ENCODE measurements at places on chromosomes 1 and 21.

- no peak for DNase-seq
These were observed 2.0 kb downstream of the XKR8 start for GRCh38 chr1:27961646-27962221.

- no peak for DNase-seq
These were observed 2.3 kb upstream of the CTNNBIP1 start for GRCh38 chr1:9912264-9912936.

- DNase-seq = no peak
These were observed 8.8 kb upstream of the RNPC3 start for GRCh38 chr1:103516693-103517092.

DNA sequence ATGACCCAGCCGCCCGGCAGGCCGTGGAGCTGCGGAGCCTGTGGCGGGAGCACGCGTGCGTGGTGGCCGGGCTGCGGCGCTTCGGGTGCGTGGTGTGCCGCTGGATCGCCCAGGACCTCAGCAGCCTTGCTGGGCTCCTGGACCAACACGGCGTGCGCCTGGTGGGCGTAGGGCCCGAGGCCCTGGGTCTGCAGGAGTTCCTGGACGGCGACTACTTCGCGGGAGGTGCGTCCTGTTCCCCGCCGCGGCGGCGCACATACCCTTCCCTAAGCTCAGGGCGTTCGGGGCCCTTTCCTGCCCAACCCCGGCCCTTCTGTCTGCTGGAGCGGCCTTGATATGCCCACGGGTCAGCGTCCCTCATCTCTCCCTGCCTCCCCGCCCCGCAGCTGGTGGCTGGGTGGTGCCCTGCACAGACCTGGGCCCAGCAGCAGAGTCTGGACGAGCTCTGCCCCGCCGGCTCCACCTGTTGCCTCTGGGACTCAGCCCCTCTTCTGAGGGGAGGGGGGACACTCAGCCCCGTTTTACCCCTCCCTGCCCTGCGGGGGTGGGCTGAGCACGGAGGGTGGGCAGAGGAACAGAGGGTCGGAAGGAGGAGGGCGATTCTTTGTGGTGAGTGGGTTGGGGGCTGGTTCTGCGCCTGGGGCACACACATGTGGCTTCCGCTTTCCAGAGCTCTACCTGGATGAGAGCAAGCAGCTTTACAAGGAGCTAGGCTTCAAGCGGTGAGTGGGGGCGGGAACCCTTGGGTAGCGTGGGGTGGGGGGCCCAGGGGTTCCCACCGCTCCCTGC lies 688 bp downstream of the PRXL2B start:
- DNase-seq = no peak

DNA sequence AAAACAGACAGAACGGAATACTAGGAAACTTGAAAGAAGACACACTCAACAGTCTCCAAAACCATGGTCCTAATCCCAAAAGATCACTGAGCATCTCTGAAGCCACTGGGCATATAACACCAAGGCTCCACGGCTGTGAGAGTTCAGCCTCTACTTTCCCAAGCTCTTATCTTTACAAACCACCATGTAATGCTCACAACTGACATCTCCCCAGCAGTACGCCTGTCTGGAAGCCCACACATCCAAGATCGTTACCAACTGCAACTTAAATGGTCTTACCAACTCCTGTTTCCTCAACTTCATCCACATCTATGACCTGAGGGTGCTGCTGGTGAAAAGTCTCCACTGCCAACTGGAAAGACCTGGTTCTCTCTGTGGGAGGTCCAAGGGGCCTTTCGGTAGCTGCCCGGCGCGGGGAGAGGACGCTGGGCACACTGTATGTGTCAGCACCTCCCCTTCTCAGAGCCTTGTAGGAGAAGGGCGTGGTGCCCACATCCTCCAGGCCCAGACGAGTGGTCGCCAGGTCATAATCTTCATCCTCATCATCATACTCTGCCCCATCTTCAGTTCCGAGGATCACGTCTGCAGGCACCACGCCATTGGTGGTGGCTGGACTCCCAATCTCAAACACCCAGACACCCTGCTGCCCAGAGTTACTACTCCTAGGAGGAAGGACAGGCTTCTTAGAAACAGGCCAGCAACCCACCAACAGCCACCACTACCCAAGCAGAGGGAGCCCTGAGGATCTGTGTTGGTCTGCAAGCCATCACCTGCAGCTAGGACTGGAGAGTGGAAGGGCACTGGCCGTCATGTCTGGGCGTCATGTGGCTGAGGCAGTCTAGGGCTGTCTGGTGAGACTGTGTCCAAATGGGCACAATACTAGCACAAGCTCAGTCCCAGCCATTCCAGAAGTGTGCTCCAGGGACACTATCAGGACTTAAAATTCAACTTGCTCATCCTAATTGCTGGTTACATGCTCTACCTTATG lies 23.0 kb downstream of the NID1 start:
- no peak for DNase-seq

GRCh38 chr1:6783936-6784559 lies 1.2 kb upstream of the CAMTA1 start:
- DNase-seq = no peak

- DNase-seq = no peak
These were observed 64.0 kb downstream of the RGS7 start for GRCh38 chr1:241292973-241293372.

DNA sequence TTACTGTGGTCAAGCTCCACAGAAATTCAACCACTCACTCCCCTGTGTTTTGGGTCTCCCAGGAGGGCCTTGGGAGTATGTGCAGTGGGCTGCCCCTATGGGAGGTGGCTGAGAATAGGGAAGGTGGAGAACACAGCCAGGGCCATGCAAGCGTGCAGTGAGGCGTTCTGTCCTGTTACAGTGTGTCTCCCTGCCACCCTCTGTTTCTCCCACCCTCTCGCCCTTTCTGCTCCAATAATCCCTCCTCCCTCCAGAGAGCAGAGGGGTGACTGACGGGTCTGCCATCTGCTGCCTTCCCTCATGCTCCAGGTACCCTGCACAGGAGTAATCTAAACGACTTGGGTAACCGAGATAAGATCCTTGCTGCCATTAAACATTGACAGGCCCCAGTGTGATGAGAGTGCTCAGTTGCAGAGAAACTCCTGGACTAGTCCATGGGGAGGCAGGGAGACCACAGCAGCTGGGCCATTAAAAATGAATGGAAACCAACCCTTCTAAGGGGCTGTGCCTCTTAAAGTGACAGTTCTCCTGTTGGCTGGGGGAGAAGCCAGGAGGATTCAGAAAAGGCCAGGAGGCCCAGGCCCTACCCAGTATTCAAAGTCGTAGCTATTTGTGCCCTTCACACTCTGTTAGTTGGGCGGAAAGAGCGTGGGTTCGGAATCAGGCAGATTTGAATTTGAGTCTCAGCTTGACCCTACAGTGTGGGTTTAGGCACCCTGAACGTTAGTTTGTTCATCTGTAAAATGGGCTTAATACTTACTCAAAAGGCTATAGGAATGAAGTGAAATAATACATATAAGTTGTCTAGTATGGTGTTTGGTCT lies 22.4 kb upstream of the BTG2 start:
- no peak for DNase-seq

DNA sequence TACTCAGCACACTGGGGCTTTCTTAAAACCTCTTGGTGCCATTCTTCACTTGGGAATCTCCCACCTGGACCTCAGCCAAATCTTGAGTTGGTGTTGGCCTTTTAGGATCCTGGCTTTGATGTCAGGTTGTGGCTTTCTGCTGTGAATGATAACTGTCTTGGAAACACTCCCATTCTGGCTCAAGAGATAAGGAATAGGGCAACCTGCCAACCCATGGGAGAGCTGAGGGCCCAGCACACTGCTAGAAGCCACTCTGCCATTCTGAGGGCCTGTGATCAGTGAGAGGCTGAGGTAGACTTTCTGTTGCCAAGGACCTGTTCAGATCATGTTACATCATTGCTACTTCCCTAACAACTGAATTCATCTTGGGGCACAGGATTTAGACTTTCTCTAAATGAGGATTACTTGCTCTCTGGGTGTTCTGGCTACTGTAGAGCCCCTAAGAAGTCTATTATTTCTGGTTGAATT lies 45.8 kb downstream of the TTC39A start:
- DNase-seq = peak; percentile 95

- DNase-seq = no peak
These were observed 53.6 kb downstream of the LRRC8C start for GRCh38 chr1:89686520-89686919.

DNA sequence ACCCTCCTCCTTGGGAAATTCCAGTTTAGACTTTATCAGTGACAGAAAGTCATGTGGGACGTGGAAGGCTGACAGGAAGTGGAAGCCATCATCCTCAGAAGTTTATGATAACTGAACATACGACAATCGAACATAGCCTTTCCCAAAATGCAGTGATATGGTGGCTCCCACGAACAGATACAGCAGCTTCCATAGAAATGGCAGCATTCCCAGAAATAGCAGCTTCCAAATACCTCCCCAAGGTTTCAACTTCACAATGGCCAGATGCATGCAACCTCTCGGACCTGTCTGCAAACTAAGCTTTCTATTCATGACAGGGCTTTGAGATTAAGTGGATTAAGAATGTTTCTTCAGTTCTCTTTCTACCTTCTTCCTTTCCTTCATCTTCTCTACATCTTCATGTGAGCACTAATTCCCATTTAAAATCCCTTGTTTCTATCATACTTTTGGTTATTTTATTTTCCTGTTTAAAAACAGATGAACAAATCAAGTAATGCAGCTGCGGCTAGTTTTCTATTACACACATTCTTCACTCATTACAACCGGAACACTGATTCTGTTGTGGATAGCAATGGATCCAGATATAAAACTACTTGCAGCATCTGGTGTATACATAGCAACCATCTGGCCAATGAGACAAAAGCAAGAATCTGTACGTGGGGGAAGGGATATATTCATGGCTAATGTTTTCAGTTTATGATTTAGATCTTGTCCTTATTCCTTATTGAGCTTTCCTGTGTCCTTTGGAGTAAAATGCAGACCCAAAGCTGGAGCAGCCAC lies 304.8 kb downstream of the BRINP3 start:
- no peak for DNase-seq

DNA sequence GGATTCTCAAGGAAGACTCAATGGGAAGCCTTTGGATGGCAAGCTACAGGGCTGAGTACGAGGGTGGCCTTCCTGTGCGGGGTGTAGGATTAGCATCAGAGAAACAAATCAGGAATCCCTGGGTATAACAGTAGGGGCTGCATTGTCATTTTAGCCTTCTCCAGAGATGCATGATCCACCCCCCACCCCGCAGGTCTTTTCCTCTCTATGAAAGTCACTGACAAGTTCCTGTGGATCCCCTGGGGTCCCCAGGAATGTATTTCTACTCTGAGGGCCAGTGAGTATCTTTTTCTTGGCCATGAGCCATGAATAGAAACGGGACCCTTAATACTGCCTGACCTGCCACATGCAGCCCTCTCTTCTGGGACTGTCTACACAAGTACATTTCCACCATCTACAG lies 473.0 kb upstream of the VAMP3 start:
- no peak for DNase-seq

GRCh38 chr1:212944229-212944901 lies 6.0 kb upstream of the VASH2 start:
- no peak for DNase-seq

GRCh38 chr1:46133181-46133658 lies 791 bp upstream of the PIK3R3 start:
- DNase-seq = no peak

- no peak for DNase-seq
These were observed 18.3 kb upstream of the CHI3L1 start for GRCh38 chr1:203204756-203205155.

GRCh38 chr1:28359592-28360239 lies 9.8 kb upstream of the PHACTR4 start:
- no peak for DNase-seq

DNA sequence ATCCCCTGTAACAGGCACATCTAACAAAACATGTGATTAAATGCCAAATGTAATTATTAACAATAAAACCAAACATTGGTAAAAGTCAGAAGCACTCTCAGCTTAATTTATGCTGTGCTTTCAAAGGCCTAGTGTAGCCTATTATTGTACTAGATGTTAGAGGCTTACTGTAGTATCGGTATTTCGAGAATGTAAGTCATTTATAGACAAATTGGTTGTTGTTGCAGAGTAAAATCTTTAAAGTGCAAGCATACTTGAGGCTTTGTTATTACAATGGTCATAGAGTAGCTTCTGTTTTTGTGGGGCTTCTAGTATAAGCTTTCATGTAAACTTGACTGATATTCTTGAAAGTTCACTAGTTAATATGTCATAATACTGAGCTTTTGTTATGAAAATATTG lies 965.8 kb downstream of the PLA2G4A start:
- no peak for DNase-seq

- no peak for DNase-seq
These were observed 18.0 kb upstream of the SLC2A7 start for GRCh38 chr1:9044236-9044635.

DNA sequence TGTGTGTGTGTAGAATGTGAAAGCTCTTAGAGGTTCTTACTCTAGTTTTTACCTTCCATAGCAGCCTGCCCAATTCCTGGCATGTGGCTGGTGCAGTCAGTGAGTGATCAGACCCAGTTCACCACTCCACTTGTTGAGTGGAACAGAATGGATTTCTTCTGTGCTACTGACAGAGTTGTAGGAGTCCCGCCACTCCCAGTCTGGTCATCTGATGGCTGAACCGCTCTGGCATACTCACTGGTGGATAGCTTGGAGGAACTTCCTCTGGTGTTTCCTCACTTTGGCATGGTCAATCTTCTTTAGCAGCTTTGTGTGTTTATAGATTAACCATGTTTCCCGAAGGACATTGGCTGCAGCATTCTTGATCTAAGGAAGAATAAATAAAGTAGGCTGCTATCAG lies 106.7 kb upstream of the ADAR start:
- no peak for DNase-seq

DNA sequence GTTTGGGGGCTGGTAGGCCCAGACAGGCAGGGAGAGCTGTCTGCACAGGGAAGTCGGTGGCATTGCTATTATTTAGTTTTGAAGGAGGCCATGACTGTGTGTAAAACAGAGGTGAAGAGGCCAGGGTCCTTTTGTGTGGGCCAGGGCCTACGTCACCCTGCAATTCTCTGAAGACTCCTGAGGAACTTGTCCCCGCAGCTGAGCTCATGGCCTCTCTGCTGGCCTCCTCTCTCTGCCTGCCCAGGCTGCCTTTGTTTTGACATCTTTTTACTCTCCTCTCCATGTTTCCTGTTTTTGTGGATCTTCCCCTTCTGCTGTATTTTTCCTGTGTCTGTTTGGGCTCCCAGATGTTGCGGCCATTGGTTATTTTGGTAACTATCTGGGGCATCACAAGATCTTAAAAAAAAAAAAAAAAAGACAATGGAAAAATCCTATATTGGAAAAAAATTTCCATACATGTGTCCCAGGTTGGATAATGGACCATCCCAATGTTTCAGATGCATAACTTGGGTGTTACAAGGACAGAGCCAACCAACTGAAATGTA lies 280.7 kb downstream of the RPS6KC1 start:
- no peak for DNase-seq

DNA sequence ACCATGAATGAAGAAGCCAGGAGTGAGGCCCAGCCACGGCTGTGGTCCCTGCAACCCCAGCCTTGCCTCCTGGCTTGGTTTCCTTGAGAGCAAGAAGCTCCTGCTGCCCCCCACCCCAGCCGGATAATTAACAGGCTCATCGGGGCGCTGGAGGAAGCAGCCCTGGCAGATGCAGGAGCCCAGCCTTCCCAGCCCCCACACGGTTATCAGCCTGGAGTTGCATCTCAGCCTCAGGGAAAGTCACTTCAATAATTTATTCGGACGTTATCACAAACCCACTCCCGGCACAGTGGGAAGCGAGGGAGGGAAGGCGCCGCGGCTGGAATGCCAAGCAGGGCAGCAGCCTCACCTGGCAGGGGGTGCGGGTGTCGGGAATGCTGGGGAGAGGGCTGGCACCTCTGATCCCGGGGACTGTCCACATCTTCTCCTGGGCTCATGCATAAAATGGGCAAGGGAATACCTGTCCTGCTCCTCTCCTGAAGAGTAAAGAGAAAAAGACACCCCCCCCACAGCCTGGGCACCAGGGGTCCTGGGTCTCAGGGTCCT lies 43.3 kb upstream of the LRP8 start:
- DNase-seq = no peak
